ENCODE measurements at places on chromosomes 16 and 17. TPM values are rescaled to one million over a fixed set of nuclear protein-coding genes. Genes with fewer than 3 reads are reported as not detected.
A peak's percentile ranks its signal among the peaks of the same experiment; 100 is the strongest.

- no peak overlapping the region for H3K4me3 ChIP-seq
- no peaks in the 10 kb centered on the region for H3K36me3 ChIP-seq
- H3K4me1 ChIP-seq = no peaks in the 10 kb centered on the region
- DNase-seq = no peak
These were observed 15.5 kb upstream of the USP22 start for GRCh38 chr17:21058098-21058893.

GRCh38 chr16:10169904-10170410, 12.3 kb downstream of the GRIN2A start:
- H3K4me1 ChIP-seq = no peaks in the 10 kb centered on the region
- H3K27me3 ChIP-seq = no peaks in the 10 kb centered on the region
- no peaks in the 10 kb centered on the region for H3K36me3 ChIP-seq

DNA sequence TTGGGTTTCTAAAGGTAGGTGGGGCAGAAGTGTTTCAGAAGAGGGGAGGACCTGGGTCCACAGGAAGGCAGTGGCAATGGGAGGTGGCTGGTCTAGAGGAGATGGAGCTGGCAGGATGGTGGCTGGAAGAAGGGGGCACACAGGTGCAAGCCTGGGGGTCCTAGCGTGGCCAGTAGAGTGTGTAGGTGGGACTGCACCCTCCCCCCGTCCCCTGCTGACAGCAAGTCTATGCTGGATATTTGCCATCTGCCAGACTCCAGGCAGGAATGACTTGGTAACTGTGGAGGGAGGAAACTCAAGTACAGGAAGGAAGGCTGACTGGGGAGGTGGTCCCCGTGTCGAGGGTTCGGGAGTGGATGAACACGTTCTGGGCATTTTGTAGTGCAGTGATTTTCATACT, 8.6 kb downstream of the MED9 start:
- no peak overlapping the region for H3K4me3 ChIP-seq
- H3K27ac ChIP-seq = no peak overlapping the region
- DNase-seq = no peak

DNA sequence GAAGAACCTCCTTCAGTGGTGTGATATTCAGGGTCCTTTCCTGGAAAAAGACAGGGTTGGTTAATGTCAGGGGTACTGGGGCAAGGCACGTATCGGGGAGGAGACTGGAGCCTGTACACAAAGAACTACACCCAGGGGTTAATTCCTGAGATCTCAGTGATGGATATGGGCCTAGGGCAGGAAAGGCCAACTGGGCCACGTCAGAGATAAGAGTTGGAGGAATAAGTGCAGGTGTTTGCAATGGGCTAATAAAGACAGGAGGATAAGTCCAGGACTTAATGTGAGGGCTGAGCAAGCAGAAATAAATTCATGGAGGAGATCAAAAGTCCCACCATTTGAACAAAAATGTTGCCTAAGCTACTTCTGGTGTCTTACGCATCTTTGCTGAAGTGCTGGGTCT, 10.4 kb upstream of the HERPUD1 start:
- H3K4me1 ChIP-seq = no peaks in the 10 kb centered on the region
- DNase-seq = no peak
- no peaks in the 10 kb centered on the region for H3K27me3 ChIP-seq

GRCh38 chr17:77865112-77865611, 93.3 kb upstream of the TNRC6C start:
- H3K36me3 ChIP-seq = no peaks in the 10 kb centered on the region
- no peaks in the 10 kb centered on the region for H3K4me1 ChIP-seq
- H3K4me3 ChIP-seq = no peak overlapping the region
- DNase-seq = peak; percentile 73
- H3K27me3 ChIP-seq = peaks cover 19% of the 10 kb centered on the region

GRCh38 chr17:75010683-75011400, 1.6 kb upstream of the MRPL58 start:
- peak; percentile 91 for DNase-seq
- H3K27ac ChIP-seq = peak overlapping the region; percentile 95
- no peak overlapping the region for H3K4me3 ChIP-seq
- H3K36me3 ChIP-seq = no peaks in the 10 kb centered on the region

- no peaks in the 10 kb centered on the region for H3K36me3 ChIP-seq
- peaks cover 13% of the 10 kb centered on the region for H3K4me1 ChIP-seq
- no peak overlapping the region for H3K4me3 ChIP-seq
- peak overlapping the region; percentile 44 for H3K27ac ChIP-seq
These were observed 134.1 kb downstream of the CA10 start for GRCh38 chr17:52024300-52024870.

The HOXB8 gene
- polyA plus RNA-seq = not detected

The SCARF1 gene
- polyA plus RNA-seq = 0.39 TPM

The CTCF gene
- polyA plus RNA-seq = 19.6 TPM

The SLC26A11 gene
- polyA plus RNA-seq = 35.9 TPM

The DOC2B gene
- 0.81 TPM for polyA plus RNA-seq

The MYOCD gene
- polyA plus RNA-seq = not detected

The MAPT gene
- polyA plus RNA-seq = 0.74 TPM

The ZG16 gene
- not detected for polyA plus RNA-seq

Data from SK-N-SH (cell line).